Activated CD4-positive, alpha-beta memory T cell treated with anti-CD3 and anti-CD28 coated beads for 36 hours (primary cell): ENCODE measurements at places on chromosomes 11 and 22. TPM values are rescaled to one million over a fixed set of nuclear protein-coding genes. Genes with fewer than 3 reads are reported as not detected.

The SORL1 gene
- 49.3 TPM for total RNA-seq

The MCHR1 gene
- total RNA-seq, result not detected

The TOLLIP gene
- total RNA-seq, result 30.0 TPM

The ANO9 gene
- total RNA-seq, result 41.7 TPM

The MMP27 gene
- not detected for total RNA-seq

The CYP2D6 gene
- 1.9 TPM for total RNA-seq

The MMP10 gene
- not detected for total RNA-seq

- DNase-seq, result no peak
Measured at GRCh38 chr11:61883327-61883726, 8.0 kb downstream of the FADS3 start.

DNA sequence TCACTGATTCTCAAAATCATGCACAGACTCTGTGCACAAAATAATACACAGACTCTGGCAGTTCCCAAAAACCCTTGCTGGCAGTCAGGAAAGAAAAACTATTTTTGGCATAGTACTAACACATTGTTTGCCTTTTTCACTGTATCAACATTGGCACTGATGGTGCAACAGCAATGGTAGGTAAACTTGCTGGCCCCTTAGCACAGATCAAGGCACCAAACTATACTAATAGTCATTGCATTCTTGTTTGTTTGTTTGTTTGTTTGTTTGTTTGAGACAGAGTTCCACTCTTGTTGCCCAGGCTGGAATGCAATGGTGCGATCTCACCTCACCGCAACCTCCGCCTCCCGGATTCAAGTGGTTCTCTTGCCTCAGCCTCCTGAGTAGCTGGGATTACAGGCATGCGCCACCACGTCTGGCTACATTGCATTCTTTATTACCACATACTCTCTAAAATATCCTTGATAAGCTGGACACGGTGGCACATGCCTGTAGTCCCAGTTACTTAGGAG lies 81.0 kb upstream of the SLC6A5 start:
- DNase-seq, result no peak

DNA sequence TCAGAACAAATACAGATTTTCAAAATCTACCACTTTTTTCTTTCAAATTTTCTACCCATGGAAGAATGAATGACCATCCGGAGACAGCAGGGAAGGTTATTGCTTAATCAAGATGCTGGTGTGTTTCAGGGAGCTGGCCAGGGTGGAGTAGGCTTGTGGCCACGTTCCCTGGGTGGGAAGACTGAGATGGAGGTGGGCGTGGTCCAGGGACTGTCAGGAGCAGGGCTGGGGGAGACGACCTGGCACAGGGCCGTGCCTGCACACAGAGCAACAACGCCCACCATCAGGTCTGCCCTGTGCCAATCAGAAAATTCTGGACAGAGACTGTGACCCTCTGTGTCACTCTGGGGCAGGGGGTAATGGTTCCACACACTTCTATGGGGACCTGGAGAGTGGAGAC lies 7.1 kb upstream of the APOBEC3H start:
- DNase-seq, result no peak

DNA sequence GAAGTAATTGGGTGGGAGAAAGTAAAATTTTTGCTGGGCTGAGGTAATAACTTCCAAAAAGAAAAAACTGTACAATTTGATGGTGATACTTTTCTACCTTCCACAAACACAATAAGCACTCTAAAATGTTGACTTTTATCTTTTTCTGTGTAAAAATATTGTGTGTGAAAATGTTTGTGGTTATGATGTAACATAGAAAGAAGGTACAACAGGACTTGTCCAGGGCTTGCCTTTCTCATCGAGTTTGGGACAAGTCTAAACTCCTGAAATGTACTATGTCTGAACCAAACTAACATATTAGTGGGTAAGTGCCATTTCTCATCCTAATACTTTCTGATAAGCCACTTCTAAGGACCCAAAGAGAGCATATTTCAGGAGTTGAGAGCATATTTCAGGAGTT lies 174.2 kb upstream of the PDGFD start:
- no peak for DNase-seq

GRCh38 chr11:97290464-97291041 lies 900.7 kb downstream of the JRKL start:
- no peak for DNase-seq

DNA sequence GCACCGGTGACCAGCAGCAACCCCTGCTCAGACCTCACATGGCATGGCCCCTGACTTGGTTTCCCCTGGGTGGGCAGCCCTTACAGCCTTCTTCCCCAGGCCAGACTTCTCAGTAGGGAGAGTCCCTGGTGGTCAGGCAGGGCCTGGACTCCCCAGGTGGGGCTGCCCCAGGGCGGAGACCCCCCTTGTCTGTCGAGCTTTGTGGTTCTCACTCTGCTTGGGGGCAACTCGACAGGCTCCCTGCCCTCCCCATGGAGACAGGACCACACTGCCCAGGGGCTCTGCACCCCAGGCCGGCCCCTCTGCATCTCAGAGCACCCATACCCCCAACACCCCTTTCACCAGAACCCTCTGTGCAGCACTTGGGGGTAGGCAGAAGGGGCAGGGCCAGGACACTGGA lies 87.7 kb downstream of the MORC2 start:
- no peak for DNase-seq

DNA sequence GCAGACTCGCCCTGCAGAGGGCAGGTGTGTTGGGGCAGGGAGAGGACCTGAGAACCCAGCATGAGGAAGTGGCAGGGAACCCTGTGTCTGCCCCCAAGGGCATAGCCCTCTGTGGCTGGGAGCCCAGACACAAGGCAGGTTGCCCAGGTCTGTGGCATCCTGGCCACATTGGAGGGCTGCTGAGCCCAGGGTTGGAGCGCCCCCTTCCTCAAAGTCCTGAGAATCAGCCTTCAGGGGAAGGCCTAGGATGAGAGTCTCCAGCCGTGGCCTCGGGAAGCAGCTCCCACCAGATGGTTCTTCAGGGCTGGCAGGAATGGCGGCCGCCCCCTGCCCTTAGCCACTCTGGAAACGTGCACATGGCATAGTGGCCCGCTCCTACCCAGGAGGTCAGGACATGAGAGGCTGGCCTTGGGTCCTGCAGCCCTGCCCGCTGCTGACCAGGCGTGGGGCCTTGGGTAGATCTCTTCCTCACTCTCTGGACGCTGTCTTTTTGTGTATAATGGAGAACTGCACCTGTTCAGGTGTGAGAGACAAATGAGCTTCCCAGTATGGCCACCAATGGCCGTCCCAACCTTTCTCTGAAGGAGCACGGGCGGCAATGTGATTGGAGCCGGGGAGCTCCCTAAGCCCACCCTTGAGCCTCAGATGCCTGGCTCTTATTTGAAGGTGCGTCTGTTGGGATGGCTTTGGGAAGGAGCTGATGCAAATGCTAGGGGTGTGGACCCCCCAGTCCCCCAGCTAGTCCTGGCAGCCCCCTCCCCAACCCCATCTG lies 4.6 kb upstream of the CDC42BPG start:
- no peak for DNase-seq

- DNase-seq, result peak; percentile 10
Measured at GRCh38 chr11:93032580-93032979, 63.1 kb downstream of the MTNR1B start.

DNA sequence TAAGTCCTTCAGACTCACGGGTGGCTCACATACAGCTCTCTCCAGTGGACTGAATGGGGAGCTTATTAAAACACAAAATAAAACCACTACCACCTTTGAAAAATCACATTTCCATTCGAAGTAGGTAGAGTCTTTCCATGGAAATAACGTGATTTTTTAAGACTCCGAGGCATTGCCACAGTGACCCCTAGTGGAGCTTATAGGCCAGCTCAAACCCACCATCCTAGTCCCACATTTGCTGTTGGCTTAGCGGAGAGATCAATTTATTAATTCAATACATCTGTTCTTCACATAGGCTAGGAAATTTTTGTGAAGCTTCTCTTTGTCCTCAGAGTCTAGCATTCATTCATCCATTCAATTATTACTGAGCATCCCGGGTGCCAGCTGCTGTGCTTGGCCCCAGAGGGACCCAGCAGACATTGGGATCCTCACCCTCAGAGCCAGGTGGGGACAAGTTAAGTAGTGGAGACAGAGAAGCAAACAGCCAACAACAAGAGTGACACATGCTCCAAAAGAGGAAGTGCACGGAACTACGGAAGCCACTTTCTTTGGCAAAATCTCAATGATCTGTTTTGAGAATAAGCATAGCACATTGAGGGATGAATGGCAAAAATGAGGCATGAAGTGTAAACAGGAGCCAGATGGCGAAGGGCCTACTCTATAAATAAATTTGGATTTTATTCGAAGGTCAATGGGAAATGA lies 10.2 kb upstream of the P4HA3 start:
- DNase-seq, result peak; percentile 53

GRCh38 chr11:43880640-43881159 lies at the start of gene ALKBH3:
TSS of gene ALKBH3 (plus strand) at chr11:43880831. CDS start at chr11:43882653, 1,822 bp downstream.
- peak; percentile 94 for DNase-seq

DNA sequence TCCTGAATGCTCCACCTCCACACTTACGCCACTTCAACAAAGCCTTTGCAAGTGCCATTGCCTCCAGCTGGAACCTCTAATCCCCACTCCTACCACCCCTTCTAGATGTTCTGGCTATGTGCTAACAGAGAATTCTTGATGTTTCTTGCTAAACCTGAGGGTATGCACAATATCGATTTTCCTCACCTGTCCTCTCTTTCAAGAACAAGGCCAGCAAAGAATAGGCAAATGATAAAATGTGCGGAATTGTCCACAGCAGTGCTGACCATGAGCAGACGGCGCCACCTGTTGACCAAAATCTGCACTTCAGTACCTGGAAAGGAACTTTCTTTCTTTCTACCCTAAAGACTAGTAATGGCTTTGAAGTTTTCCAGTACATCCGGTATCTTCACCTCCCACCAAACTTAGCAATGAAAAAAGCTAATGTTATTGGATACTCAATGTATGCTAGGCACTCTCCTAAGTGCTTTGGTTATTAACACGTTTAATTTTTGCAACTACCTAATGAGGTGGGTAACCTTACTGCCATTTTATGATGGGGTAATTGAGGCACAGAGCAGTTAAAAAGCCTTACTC lies 3.4 kb downstream of the TIMM10 start:
- peak; percentile 82 for DNase-seq

- DNase-seq, result no peak
Measured at GRCh38 chr11:103949781-103950180, 86.7 kb upstream of the DDI1 start.

- peak; percentile 63 for DNase-seq
Measured at GRCh38 chr11:36469063-36469462, 41.0 kb downstream of the TRAF6 start.

DNA sequence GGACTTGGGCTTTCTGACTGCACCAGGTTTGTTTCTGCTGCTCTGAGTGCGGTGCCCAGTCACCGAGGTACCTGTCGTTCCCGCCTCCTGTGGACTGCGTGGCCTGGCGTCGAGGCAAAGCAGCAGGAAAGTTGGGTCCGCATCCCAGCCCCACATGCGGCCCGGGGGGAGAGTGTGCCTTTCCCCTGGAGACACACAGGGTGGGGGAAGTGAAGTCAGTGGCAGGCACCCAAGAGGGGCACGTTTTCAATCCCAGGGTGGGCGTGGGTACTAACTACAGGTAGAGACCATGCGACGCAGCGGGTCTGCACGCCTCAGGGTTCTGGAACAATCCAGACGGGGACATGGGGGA lies 25.3 kb upstream of the GRAMD4 start:
- no peak for DNase-seq

- peak; percentile 80 for DNase-seq
Measured at GRCh38 chr22:20979243-20979809, 2.8 kb upstream of the LZTR1 start.

- no peak for DNase-seq
Measured at GRCh38 chr22:30288419-30289140, 725 bp downstream of the CASTOR1 start.

GRCh38 chr22:27438271-27438980 lies 363.1 kb downstream of the MN1 start:
- DNase-seq, result no peak

- DNase-seq, result no peak
Measured at GRCh38 chr11:120228794-120229384, 11.1 kb upstream of the POU2F3 start.

GRCh38 chr22:17712441-17712840 lies 61.8 kb downstream of the BID start:
- no peak for DNase-seq

GRCh38 chr11:66014804-66015453 lies 3.1 kb downstream of the CST6 start:
- DNase-seq, result no peak

DNA sequence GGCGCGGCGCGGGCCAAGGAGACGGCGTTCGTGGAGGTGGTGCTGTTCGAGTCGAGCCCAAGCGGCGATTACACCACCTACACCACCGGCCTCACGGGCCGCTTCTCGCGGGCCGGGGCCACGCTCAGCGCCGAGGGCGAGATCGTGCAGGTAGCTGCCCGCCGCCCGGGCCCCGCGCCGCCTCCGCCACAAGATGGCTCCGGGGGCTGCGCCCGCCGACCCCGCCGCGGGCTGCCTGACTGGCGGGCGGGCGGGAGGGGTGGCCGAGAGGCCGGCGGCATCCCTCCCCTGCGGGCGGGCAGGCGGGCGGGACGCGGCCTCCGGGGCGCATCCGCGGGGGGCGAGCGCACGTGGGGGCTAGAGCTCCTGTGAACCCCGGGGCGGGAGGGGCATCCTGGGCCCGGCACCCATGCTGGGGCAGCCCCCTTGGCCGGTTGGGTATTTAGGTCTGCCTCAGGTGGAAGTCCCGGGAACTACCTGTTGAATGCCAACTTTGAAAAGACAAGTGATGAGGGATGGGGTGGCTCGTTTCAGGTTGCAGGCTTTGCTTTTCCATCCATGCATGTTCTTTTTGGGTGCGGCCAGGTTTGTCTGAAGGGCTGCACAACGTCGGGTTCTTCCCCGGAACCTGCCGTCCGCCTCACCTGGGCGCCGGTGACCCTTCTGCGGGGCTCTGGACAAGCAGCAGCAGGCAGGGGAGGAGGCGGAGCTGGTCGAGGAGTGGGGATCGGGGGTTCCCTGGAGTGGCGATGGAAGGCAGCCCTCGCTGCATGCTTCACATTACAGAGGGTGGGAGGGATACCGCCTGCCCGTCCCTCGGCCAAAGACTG lies 760 bp downstream of the ZNRF3 start:
- peak; percentile 41 for DNase-seq

- DNase-seq, result no peak
Measured at GRCh38 chr11:15055620-15056356, 17.6 kb upstream of the CALCB start.

GRCh38 chr11:64156235-64157011 lies 9.5 kb downstream of the MACROD1 start:
- DNase-seq, result no peak

DNA sequence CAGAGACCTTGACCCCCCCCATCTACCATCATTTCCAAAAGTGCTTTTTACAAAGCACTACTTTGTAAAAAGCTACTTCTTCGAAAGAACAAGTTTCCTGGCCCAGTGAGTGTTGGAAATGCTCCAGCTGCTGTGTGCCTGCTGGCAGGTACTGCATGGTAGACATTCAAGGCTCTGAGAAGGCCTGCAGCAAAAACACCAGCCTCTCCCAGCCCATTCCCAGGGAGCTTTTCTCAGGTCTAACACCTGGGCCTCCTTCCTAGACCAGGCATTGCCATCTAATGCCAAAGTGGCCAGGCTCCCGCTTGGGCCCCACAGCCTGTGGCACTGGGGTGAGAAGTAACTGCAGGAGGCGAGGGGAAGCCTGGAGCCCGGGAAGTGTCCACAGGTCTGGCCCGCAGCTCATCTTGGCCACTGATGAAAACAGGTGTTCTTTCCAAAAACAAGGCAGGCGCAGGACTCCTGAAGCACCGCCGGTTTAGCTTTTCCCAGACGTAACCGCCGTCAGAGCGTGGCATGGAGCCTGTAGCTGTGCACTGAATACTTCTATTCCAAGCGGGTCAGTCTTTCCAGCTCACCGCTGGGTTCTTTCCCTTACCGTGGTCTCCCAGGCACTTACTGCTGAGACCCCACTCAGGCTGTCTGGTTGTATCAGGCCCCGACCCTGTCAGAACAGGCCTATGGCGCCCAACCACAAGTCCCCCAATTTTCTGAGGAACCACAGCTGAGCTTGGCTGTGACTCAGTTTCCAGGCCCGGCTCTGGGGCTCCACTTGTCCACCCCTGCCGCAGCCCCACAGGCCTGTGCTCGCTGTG lies 1.2 kb upstream of the TCIRG1 start:
- no peak for DNase-seq
